ENCODE measurements at places on chromosomes 16 and 17.

GRCh38 chr17:77609553-77610517 lies 348.7 kb upstream of the TNRC6C start:
- DNase-seq, result no peak

DNA sequence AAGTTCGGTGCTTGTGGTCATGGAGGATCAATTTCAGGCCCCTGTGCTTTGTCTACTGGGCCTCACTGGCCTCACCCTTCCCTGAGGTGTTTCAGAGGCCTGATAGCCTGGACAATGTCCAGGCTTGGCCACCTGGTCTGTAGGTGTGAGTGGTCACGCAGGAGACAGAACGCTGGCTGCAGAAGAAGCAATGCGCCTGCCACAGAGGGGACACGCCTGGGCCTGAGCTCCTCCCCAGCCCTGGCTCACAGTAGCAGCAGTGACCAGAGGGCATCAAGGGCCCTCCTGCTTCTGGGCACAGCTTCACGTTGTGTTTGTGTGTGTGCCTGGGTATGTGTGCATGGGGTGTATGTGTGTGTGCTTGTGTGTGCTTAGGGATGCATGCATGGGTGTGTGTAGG lies 1.9 kb upstream of the PITPNM3 start:
- DNase-seq, result no peak

DNA sequence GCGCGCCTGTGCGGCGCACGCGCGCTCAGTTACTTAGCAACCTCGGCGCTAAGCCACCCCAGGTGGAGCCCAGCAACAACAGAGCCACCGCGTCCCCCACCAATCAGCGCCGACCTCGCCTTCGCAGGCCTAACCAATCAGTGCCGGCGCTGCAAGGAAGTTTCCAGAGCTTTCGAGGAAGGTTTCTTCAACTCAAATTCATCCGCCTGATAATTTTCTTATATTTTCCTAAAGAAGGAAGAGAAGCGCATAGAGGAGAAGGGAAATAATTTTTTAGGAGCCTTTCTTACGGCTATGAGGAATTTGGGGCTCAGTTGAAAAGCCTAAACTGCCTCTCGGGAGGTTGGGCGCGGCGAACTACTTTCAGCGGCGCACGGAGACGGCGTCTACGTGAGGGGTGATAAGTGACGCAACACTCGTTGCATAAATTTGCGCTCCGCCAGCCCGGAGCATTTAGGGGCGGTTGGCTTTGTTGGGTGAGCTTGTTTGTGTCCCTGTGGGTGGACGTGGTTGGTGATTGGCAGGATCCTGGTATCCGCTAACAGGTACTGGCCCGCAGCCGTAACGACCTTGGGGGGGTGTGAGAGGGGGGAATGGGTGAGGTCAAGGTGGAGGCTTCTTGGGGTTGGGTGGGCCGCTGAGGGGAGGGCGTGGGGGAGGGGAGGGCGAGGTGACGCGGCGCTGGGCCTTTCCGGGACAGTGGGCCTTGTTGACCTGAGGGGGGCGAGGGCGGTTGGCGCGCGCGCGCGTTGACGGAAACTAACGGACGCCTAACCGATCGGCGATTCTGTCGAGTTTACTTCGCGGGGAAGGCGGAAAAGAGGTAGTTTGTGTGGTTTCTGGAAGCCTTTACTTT lies at the start of gene UBB:
UBB (plus strand) TSS at position 452 of the 856 bp plus-strand sequence. CDS start 817 bp downstream, outside the sequence.
- DNase-seq, result peak; percentile 95

DNA sequence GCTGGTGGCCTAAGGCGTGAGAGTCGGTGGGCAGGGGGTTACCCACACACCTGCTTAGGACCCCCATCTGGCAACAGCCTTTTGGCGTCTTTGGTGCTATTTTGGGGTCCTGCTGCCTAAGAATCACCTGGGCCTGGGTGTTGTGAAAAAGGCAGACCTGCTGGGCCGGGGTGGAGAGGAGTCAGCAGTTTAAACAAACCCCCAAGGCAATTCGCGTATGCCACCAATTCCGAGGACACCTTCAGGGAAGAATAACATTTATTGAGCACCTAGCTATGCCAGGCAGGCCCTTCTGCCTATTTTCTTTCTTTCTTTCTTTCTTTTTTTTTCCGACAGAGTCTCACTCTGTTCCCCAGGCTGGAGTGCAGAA lies 53.9 kb upstream of the TOB1 start:
- no peak for DNase-seq

DNA sequence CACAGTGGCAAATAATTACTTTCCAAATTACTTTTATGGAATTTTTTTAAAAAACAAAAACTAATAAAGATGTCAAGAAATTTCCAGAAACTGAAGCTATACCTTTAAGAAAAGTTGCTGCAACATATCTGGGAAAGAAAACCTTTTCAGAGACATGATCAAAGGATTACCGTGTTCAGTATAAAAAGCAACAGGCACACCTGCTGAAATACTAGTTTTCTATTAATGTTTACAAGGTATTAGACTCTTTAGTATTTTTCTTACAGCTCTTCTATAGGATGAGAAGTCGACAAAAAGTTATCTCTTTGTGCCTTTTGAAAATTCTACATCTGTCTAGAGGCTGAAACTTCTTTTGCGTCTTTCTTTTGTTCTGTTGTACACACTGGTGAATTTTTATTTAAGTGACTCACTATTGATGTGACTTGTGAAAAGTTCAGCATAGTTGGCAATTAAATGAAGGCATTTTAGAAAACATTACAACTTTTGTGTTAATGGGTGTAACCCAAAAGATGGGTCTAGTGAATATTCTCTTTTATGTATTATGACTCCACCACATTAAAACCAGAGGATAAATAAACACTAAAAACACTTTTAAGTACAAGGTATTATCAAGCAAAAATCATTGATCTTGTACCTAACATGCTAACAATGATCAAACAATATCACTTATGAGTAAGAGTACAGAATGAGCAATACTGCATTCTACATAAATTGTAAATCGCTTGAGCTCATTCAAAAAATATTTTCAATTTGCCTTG lies 23.8 kb downstream of the NACA2 start:
- DNase-seq, result no peak

DNA sequence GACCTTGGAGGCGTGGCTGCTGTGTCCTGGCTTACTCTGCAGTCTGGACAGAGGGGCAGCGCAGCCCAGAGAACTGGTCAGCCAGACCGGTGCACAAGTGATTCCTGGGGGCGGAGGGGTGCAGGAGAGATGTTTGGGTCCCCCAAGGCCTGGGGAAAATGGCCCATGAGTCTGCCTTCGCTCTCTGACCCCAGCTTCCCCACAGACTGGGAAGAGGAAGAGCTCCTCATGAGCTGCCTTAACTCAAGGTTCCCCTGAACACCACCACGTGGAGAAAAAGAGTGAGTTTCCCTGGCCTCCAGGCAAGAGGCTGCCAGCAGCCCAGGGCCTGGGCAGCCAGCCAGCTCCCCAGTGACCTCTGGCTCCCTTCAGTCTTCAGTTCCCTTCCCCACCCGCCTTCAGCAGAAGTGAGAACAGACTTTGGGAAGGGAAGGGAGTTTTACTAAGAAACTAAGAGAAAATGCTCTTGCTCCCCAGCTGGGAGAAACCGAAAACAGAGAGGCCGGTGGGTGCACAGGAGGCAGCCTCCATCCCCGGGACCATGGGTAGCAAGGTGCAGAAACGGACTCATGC lies 2.0 kb upstream of the C17orf99 start:
- DNase-seq, result no peak

DNA sequence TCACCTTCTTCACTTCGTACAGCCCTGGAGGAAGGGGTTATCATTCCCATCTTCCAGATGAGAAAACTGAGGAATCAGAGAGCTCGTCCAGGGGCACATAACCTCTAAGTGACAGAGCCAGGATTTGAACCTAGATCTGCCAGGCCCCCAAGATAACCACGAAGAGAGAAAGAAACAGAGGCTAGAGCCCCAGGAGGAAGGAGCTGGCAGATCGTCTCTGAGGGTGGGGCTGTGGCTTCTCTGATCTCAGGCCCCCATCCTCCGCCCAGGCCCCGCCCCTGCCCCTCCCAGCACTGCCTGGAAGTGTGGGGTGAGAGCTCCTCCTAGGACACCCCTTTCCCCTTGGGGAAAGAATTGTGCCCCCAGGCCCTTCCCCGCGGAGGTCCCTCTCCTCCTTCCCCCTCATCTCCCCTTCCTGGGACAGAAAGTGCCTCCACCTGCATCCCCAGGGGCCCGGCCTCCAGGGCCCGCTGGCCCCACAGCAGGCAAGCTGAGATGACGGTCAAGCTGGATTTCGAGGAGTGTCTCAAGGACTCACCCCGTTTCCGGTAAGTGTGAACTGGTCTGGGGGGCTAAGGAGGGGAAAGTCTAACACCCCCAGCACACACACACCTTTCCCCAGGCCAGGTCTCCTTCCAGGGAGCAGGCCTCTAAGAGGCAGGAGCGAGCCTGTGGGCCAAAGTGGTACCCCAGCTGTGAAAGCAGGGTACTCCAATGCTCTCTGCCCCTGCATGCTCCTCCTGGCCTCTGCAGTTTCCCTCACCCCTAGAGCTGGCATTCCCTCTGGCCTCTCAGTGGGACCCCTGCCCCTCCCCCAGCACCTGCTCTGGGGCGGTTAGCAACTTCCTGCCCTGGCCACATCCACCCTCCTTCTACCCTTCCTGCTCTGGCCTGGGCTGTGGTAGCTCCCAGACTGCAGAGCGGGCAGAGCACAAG lies at the start of gene ACAP1:
ACAP1 (plus strand) TSS at position 290 of the 936 bp plus-strand sequence; CDS start at position 496, 206 bp downstream.
- DNase-seq, result no peak

GRCh38 chr16:645852-646678 lies 3.1 kb upstream of the WDR90 start:
- no peak for DNase-seq

DNA sequence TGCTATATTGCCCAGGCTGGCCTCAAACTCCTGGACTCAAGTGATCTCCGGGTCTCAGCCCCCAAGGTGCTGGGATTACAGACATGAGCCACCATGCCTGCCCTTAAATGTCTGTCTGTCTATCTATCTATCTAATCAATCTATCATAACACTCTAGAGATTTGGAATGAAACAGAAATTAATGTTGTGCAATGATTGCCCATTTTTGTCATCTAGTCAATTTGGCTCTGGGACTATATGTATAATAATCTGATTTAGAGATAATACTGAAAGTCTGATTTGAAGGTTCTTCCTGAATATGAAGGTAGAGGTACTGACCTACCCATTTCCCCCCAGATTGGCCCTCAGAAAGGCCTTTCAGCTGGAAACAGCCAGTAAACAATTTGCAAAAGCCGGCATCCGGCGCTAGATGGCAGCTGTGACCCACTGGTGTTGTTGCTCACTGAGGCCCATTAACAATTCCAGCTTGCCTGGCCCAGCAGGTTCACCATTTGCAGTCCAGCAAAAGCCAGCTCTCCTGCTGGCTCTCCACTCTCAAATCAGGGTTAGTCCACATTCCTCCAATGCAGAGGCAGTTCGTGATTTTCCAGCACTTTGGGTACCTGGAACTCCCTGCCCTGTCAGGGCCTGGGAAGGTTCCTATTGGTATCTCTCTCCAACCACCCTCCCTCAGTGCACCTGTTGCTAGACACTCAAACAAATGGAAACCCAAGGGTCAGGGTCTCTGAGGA lies 22.9 kb upstream of the C16orf87 start:
- DNase-seq, result peak; percentile 67

DNA sequence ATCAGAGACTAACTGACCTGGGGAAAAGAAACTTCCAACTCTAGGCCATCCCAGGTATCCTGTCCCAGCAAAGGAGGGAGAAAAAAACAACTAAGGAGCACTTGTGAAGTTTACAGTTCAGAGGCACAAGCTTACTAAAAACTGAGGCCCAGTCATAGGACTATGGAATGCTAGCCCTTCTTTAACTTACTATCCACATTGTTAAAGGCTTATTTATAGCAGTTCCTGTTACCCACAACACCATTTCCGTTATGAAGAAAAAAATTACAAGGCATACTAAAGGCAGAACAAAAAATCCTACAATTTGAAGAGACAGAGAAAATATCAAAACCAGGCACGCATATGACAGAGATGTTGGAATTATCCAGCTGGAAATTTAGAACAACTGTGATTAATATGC lies 159.1 kb downstream of the CDH11 start:
- no peak for DNase-seq

DNA sequence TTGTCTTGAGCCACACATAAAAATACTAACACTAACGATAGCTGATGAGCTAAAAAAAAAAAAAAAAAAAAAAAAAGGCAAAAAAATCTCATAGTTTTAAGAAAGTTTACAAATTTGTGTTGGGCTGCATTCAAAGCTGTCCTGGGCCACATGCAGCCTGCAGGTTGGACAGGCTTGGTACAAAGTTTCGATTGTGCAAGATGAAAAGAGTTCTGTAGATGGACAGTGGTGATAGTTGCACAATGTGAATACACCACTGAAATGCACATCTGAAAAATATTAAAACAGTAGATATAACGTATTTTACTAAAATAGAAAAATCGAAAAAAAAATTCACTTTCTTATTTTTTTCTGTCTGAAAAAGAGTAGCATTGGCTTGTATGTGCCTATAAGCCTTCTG lies 42.9 kb downstream of the AMFR start:
- DNase-seq, result no peak
